ENCODE measurements at places on chromosomes 12 and 14. TPM values are rescaled to one million over a fixed set of nuclear protein-coding genes. Genes with fewer than 3 reads are reported as not detected.

SART3 gene
- total RNA-seq = 90.5 TPM

DPPA3 gene
- total RNA-seq = not detected

LRRC43 gene
- total RNA-seq = not detected

SIVA1 gene
- total RNA-seq = 117 TPM

PPP4R4 gene
- total RNA-seq = 3.1 TPM

COX14 gene
- 45.0 TPM for total RNA-seq

EMP1 gene
- total RNA-seq = 26.4 TPM

CLEC9A gene
- total RNA-seq = not detected

LRTM2 gene
- total RNA-seq = 0.16 TPM
